ENCODE measurements at places on chromosomes 7 and 10.

GRCh38 chr7:117673839-117674238 lies 194.0 kb downstream of the CFTR start:
- DNase-seq = no peak

DNA sequence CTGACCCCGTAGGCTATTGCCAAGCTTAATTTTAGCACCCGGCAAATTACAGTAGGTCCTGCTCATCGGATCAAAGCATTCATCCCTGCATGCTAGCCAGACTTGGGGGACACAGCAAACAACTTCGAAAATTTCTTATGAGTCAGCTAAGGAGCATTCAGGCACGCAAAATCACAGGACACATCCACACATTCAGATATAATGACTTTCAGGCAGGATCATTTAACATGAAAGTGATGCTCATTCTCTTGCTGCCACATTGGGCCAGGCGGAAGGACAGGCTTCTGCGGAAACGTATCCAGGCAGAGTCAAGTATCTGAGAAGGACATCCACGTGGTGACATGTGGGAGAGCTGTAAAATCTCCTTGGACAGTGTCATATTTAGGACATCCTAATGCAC lies 474.0 kb upstream of the NRP1 start:
- DNase-seq = no peak

GRCh38 chr10:123703195-123703790 lies 37.1 kb downstream of the GPR26 start:
- no peak for DNase-seq

DNA sequence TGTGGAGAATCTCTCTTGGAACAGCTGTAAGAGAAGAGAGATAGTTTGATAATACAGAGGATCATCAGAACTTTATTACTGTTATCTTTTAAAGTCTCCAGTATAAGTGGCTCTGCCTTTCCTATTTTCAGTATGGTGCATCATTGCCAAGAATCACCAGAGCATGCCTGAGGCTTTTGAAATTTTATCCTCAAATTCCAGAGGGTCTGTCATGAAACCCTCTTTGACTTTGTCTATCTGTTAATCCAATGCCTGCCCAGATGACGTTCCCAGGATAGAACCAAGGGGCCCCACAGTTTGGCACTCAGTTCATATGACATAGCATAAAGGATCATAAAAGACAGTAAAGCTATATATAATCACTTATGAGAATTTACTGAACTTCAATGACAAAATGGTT lies 35.3 kb upstream of the SEMA3C start:
- no peak for DNase-seq

DNA sequence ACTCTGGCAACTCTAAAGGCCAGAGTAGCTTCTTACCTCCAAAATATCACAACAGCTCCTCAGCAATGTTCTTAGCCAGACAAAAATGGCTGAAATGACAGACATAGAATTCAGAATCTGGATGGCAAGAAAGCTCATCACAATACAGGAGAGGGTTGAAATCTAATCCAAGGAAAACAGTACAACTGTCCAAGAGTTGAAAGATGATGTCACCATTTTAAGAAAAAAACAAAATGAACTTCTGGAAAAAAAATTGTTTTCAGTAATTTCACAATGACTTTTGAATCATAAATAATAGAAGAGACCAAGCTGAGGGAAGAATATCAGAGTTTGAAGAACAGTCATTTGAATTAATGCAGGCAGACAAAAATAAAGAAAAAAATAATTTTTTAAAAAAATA lies 479.5 kb downstream of the ZWINT start:
- no peak for DNase-seq

GRCh38 chr10:79445977-79446757 lies 743 bp upstream of the ZCCHC24 start:
- DNase-seq = no peak

GRCh38 chr10:113988535-113988934 lies 55.1 kb upstream of the ADRB1 start:
- DNase-seq = no peak

DNA sequence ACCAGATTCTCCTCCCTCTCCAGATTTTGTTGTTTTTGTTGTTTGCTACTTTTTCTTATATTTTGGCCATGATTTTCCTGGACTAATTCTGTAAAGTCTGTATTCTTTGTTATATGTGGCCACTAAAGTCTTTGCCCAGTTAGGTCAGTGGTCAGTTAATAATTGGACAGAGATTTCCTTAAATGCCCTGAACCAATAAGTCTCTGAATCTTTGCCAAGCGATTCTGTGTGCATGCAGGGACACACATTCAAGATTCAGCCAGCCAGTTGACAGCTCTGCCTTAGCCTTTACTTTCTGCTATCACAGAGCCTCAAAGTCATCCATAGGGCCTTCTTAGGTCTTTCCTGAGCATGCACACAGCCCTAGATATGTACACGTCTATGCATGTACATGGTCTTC lies 11.0 kb upstream of the COL17A1 start:
- DNase-seq = no peak

- DNase-seq = no peak
Measured at GRCh38 chr10:117892681-117893220, 154.0 kb downstream of the RAB11FIP2 start.

- peak; percentile 53 for DNase-seq
Measured at GRCh38 chr10:62852961-62853702, 37.0 kb upstream of the EGR2 start.

- DNase-seq = no peak
Measured at GRCh38 chr7:99036546-99037111, 107.3 kb downstream of the SMURF1 start.

DNA sequence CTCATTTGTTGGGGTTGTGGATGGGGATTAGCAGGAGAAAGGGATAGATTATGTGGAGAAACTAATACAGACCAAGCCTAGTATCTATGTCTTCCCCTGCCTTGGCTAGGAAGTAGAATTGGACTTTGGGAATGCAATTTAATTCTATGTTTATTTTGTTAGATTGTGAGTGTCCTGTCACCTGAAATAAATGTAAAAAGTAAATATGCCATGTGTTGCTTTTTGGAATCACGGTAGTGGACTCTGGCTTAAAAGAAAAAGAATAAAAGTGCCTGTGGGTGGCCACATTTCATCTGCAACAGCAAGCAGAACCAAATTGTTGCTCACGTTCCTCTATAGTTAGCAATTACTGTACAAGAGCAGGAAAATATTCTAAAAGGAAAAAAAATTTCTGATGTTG lies 42.3 kb downstream of the TET1 start:
- DNase-seq = no peak

DNA sequence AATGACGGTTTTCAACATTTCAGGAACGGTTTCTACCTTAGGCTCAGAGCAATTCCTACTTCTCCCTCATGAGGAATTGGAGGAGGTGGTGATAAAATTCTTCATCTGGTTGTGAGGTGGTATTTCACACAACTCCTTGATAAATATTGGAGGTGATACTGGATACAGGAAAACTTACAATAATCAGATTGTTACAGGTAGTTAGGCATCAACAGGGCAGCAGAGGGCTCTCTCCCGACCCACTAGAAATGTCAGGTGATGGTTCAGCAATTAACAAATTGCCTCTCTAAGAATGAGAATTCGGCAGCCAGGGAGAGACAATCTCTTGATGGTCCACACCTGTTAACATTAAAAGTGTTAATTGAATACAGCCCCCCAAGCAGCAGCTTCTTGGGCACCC lies 22.6 kb downstream of the ZNF786 start:
- DNase-seq = peak; percentile 12

GRCh38 chr7:77498659-77499379 lies 38.3 kb upstream of the PTPN12 start:
- DNase-seq = no peak
